Right cardiac atrium (tissue), 5 donors: ENCODE measurements at places on chromosomes 12 and 14.

- peak; percentile 71 for DNase-seq
Measured at GRCh38 chr12:132523576-132524331, 33.8 kb downstream of the FBRSL1 start.

DNA sequence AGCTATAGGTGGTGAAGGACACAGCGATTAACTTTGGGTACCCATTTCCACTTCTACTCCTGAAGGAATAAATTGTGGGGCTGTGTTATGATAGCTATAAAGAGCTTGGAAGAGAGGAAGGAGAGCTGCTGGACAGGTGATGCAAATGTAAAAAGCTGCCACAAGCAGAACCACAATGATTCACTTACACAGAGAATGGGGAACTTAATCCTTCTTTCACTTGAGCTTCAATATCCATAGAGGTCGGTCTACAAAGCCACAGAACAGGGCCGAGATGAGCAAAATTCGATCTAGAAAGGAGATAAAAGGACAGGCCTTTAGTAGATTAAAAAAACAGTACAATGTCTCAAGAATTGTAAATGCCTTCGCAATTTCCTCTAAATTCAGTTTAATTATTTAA, 831.1 kb downstream of the LRFN5 start:
- DNase-seq = no peak

- no peak for DNase-seq
Measured at GRCh38 chr12:98001430-98001829, 514.0 kb upstream of the TMPO start.

- no peak for DNase-seq
Measured at GRCh38 chr14:94635154-94635553, 23.0 kb downstream of the SERPINA3 start.

- DNase-seq = peak; percentile 6
Measured at GRCh38 chr12:121611306-121611705, 15.0 kb upstream of the ORAI1 start.

- DNase-seq = no peak
Measured at GRCh38 chr12:11807458-11807857, 158.0 kb downstream of the ETV6 start.

GRCh38 chr12:106046301-106046846, 92.4 kb downstream of the NUAK1 start:
- no peak for DNase-seq

GRCh38 chr14:61342486-61342885, 21.1 kb downstream of the PRKCH start:
- DNase-seq = no peak

- DNase-seq = no peak
Measured at GRCh38 chr12:124742111-124742510, 121.6 kb downstream of the SCARB1 start.

- DNase-seq = no peak
Measured at GRCh38 chr12:96774496-96775256, 132.4 kb upstream of the NEDD1 start.

GRCh38 chr12:102851246-102851645, 65.8 kb downstream of the PAH start:
- DNase-seq = no peak

- DNase-seq = no peak
Measured at GRCh38 chr12:63149909-63150712, 890 bp downstream of the AVPR1A start.

GRCh38 chr12:31781894-31782540, 53.2 kb upstream of the AMN1 start:
- DNase-seq = no peak

GRCh38 chr12:97800561-97800960, 338.0 kb downstream of the RMST start:
- DNase-seq = no peak

GRCh38 chr12:44362947-44363346, 513.2 kb downstream of the NELL2 start:
- no peak for DNase-seq

- DNase-seq = peak; percentile 20
Measured at GRCh38 chr14:54329082-54329695, 67.6 kb upstream of the CDKN3 start.

- no peak for DNase-seq
Measured at GRCh38 chr12:49847161-49847560, 4.3 kb upstream of the BCDIN3D start.

DNA sequence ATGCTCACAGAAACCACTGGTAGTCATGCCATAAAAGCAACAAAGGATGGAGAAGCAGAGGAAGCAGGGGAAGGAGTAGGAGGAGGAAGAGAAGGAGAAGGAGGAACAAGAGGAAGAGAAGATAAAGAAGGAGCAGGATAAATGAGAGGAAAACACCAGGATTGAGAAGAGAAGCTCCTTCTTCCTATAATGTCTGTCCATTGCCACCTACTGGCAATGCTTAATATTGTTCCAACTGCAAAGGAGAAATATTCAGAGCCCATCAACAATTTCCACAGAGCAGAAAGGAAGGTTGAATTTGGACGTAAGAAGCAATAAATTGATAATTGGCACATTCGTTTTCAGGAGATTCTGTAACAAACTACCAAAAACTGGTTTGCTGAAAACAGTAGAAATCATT, 898.4 kb downstream of the SLC16A7 start:
- DNase-seq = no peak

GRCh38 chr12:48125985-48126384, 6.8 kb downstream of the PFKM start:
- DNase-seq = peak; percentile 64

- no peak for DNase-seq
Measured at GRCh38 chr12:84813780-84814663, 98.6 kb downstream of the SLC6A15 start.

GRCh38 chr14:33307691-33308251, 369.1 kb downstream of the NPAS3 start:
- DNase-seq = peak; percentile 34

GRCh38 chr12:24212496-24212895, 263.0 kb upstream of the SOX5 start:
- DNase-seq = no peak

GRCh38 chr14:36660736-36661505, 739 bp upstream of the PAX9 start:
- peak; percentile 28 for DNase-seq

GRCh38 chr14:79098324-79098723, 928.2 kb downstream of the NRXN3 start:
- DNase-seq = no peak

DNA sequence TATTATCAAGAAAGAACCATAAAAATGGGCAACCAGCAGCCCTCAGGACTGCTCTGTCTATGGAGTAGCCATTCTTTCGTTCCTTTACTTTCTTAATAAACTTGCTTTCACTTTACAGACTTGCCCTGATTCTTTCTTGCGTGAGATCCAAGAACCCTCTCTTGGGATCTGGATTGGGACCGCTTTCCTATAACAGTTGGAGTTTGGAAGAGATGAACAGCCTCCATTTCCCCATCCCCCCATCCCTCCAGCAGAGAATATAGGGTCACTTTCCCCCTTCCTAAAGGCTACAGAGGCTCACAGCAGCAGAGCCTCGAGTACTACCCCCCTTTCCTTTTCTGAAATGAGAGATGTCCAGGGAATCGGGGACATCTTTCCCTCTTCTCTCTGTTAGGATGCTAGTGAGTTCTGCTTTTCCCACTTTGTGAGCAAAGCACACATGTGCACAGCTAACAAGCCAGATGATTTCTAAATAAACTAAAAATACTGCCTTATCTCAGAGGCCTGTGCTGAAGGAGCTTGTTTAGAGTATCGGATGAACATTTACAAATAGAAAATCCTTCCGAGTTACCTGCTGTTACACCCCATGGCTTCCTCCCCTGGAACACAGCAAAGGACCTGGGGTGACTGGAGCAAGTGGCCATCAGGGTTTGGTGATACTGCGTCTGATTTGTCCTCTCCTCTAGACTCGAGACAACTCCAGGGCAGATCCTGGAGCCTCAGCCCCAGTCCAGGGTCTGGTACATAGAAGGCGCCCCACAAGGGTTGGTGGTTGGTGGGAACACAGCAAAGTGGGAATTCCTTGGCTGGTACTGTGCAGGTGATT, 144.2 kb downstream of the SLC38A6 start:
- DNase-seq = no peak

DNA sequence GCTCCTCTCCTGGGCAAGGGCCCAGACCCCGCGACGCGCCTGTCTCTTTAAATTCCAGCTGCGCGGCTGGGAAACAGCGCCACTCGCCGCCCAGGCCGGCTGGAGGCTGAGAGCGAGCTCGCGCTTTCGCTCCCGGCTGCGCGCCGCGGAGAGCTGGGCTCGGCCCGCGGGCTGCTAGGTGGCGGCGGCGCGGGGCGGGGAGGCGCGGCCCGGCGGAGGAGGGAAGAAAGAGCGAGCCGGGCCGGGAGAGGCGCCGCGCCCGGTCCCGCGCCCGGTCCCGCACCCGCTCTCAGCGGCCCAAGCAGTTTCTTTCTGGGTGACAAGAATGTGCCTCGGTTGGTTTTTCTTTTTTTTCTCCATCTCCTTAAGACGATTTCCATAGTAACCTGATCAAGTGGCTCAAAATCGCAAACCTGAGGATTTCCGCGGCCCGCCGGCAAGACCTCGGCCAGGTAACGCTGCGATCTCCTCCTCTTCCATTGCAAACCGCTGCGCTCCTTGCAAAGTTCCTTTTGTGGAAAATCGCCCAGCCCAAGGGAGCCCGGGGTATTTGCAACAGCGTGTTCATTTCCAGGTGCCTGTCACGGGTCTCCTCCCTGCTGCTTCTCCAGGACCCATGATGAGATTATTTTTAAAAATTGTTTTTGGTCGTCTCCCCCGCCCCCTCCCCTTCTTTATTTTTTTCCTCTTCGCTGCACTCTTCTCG, 259.5 kb upstream of the E2F7 start:
- peak; percentile 83 for DNase-seq

- peak; percentile 83 for DNase-seq
Measured at GRCh38 chr14:70907996-70908934, 1.0 kb downstream of the PCNX1 start.

- no peak for DNase-seq
Measured at GRCh38 chr12:96404696-96405095, 4.5 kb upstream of the CDK17 start.

GRCh38 chr12:40376533-40377267, 151.9 kb downstream of the LRRK2 start:
- DNase-seq = no peak

DNA sequence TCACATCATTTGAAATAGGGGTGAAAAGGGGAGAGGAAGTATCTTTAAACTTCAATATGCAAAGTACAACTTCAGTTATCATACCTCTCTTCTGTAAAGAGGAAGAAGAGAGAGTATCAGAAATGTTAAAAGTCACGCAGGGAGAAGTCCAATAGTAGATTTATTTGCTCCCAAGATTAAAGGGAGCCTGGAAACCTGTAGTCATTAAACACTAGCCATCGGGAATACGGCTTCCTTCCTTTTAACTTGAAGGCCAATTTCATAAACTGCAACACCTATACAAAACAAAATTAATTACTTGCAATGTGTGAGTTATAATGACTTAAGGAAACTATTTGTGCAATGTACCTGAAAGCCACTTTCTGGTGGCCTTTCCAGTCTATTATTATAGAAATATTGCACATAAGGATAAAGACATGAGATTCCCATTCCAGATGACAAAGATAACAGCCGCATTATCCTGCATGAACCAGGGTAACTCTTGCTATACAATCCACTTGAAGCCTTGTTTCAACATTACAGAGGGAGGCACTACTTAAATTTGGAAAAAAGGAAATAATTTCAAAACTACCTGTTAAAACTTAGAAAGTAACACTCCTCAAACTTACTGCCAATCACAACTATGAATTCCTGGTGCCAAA, 4.6 kb downstream of the BTG1 start:
- no peak for DNase-seq

- no peak for DNase-seq
Measured at GRCh38 chr14:73660511-73660910, 15.7 kb downstream of the DNAL1 start.
